Cerebellar nuclear complex (tissue), 1 donor: ENCODE measurements at places on chromosomes 5 and 9.

- DNase-seq, result no peak
Observed at GRCh38 chr9:84122572-84122971, 142.0 kb downstream of the RMI1 start.

DNA sequence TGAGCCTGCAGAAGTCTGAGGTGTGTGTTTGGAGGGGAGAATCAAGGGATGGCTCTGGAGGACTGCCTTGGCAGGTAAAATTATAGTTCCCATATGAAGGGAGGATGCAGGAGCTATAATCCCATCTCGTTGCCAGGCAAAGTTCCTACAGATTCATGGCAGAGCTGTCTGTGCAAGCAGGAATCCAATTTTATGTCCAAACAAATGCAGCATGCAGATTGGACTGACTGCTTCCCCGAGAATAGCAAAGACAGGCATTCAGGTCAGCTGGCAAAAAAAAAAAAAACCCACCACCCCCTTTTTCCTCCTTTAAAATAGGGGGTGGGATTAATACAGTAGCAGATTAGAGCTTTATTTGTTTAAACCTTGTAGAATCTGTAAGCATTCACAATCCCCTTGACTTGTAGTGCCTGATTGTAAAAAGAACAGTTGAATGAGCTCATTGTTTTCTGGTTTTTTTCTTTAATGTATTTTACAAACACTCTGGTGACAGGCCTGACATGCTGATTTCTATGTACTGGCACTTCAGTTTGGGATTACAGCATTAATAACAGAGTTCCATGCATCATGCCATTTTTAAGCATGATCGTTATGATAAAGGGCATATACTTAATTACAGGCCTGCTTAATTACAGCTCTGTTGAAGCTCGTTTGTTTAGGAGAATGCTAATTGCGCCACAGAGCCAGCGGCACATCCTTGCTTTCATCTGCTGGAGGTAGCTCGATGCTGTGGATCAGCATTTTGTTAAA, 141.4 kb upstream of the LMX1B start:
- no peak for DNase-seq

- no peak for DNase-seq
Observed at GRCh38 chr5:4542145-4542778, 597.9 kb upstream of the ADAMTS16 start.

GRCh38 chr5:21681911-21682310, 1171.2 kb downstream of the CDH12 start:
- DNase-seq, result no peak

DNA sequence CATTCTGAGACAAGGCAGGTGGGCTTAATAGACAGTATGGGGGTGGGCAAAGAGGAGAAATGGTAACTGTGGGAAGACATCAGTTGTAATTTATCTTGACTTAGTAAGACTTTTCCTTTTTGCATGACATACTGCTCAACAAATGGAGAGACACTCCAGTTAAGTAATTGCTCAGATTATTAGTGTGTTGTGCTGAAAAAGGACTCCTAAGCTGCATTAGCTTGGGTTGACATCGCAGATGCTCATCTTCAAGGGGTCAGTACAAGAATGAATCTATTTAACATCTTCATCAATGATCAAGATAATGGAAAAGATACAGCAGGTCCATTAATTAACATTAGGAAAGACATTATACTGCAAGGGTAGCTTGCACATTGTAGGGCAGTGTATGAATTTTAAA, 181.1 kb upstream of the ELAVL2 start:
- no peak for DNase-seq

GRCh38 chr5:160930406-160930805, 78.4 kb upstream of the ATP10B start:
- no peak for DNase-seq

- no peak for DNase-seq
Observed at GRCh38 chr5:147084702-147085101, 150.1 kb upstream of the STK32A start.

GRCh38 chr9:36298566-36298965, 40.3 kb upstream of the GNE start:
- no peak for DNase-seq

DNA sequence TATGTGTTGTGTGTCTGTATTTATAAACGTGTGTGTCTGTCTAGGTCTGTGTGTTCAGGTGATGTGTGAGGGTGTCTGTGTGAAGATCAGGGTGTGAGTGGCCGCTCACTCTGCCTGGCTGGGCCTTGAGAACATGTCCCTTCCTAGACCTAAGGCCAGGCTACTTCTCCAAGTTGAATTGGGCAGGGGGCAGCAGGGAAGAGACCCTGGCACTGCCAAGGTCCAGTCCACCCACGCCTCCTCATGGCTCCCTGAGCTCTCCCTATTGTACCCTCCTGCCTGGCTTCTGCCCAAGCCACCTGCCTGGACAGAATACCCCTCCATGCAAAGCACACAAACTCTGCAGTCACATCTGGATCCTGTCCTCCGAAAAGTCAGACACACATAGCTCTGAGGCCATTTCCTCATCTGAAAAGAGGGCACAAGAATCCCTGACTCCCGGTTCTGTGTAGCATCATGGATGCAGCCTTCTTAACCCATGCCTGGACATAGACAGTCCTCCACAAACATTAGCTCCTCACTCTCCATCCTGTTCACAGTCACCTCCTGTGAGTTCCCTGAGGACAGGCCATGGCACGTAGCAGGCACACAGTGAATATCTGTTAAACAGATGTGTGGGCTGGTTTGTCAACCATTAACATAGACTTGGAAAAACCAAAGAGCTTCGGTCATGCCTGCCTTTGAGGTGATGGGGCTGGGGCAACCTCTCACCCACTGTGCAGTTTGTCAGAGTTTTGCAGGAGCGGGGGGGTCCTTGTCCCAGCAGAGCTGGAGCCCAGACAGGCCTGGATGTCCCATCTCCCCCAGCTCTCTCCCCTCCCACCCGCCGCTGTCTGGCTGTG, 167.8 kb upstream of the MVB12B start:
- no peak for DNase-seq

DNA sequence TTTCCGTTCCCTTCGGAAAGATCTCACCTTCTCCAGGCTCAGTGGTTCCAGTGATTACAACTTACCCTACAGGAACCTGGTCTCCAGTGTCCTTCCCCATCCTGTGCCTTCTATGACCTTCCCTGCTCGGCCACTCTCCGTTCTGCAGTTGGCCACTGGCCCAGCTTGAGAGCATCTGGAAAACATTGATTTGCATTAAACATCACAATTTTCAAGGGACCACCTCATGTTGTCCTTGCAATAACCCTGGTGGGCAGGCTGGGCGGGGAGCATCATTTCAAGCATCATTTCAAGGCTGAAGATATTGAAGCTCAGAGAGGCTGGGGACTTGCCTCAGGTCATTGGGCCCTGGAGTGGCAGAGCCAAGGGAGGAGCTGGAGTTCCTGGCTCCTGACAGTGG, 177.4 kb downstream of the SEC61B start:
- no peak for DNase-seq

DNA sequence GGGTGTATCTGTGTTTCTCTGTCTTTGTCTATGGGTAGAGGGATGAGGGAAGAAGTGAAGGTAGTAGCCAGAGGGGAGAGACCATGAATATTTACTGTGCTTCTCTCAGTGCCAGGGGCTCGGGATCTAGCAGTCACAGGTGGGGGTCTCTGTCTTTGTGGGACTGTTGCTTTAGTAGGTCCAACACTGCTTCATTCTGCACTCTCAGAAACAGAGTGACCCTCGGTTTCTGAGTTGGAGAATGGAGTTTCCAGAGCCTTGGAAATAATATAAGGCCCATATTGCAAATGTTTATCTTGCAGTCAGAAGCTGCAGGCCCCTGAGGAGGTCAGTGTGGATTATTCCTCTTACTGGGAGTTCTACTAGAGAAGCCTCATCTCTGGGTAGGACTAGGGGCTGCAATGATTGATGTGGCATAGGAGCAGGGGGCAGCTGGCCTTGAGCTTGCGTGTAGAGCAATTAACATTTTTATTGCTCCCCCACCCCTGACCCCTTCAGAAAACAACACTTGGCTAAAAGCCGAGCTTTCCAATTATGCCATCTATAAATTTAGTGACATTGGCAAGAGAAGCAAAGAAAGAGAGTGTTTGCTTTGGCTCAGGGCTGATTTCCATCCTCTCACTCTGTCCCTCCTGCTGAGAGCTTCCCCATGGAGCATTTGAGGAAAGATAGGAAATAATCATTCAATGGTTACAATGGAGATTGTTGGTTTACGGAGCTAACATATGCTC, 55.0 kb upstream of the TRPC7 start:
- DNase-seq, result no peak

DNA sequence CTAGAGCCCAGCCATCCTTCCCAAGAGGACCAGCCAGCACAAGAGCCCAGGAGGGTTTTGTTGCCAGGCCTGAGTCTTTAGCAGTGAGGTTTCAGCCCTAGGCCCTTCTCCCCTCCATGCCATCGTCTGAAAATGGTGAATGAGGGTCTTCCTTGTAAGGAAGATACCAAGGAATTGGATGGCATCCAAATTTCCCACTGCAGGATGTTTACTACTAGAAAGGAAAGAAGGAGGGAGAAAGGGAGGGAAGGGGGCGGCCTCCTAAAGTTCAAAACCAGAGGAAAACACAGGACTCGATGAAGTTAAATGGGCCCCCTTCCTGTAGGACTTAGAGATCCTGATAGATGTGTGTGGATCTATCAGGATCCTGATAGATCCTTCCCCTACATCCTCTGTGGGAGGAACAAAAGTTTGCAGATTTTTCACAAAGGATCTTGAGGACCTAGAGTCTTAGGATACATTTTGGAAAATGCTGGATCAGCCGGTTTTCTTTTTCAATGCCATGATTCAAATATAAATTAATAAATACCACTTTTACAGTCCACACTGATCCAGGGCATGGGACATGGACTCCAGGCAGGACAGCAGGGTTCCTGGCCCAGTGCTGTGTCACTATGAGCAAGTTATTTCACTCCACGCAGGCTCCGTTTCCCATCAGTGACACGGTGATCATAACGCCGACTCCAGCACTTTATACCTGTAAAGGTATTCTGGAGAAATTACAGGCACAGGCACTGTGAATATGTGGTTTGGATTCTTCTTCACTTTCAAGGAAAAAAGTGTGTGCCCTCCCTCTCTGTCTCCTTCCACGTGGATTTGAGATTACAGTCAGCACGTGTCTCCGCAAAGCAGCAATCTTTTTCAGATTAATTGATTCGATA, 40.9 kb downstream of the C5orf15 start:
- no peak for DNase-seq

DNA sequence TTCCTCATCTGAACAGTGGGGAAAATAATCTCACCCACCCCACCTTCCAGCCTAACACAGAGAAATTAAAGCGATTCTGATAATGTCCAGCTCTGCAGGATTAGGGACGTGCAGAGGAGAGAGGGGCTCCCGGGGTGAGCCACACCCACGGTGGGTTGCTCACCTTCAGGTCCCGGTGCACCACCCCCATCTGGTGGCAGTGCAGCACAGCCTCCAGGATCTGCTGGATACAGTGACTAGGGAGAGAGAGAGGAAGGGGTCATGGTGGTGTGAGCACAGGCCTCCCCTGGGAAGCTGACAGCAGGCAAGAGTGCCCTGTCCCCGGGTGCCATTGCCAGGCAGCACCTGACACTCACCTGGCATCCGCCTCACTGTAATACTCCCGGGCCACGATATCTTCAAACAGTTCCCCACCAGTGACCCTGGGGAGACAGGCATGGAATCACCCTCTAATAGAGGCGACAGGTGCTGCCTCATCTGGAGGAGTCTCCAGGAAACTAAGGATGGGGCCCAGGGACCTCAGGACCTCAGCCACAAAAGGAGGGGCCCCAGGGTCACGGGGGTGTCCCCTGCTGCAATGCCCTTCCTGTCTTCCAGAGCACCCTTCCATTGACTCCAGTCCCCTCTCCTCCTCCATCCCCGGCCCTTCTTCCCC, 33.0 kb downstream of the CAMK2A start:
- no peak for DNase-seq

DNA sequence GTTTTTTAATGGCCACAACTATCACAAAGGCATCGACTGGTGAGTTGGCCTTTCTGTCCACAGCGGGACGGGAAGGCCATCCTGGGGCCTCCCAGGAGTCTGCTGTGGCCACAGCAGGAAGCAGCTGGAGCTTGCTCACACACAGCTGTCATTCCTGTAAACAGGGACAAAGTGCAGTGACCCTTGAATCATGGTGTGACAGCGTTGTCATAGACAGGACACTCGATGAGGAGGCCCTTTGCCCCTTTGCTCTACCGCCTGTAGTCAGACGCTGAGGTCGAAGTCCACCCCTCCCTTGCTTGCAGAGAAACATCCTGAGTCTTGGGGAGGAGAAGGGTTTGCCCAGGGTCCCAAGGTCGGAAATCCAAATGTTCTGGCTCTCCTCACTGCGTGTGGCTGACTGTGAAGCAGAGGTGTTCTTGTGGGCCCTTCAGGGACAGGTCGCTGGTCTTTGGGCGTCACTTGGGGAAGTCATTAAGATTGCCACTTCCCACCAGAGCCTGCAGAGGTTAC, 35.1 kb downstream of the NDST1 start:
- DNase-seq, result no peak

DNA sequence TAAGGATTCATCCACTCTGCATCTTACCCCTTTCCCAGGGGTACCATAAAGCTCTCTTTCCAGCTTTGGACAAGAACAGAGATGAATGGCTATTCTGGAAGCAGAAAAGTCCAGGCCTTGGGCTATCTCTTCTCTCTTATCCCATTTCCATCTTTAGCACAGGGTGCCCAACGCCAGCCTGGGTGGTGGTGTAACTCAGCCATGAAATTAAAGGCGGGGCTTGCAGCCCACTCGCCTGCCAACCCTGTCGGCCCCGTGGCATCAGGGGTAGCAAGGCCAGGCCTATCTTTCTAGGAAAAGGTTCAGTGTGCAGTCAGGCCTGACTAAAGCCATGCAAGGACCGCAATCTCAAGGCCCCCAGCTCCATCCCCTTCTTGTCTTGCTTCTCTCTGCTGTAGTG, 78.7 kb downstream of the FGF18 start:
- DNase-seq, result no peak

DNA sequence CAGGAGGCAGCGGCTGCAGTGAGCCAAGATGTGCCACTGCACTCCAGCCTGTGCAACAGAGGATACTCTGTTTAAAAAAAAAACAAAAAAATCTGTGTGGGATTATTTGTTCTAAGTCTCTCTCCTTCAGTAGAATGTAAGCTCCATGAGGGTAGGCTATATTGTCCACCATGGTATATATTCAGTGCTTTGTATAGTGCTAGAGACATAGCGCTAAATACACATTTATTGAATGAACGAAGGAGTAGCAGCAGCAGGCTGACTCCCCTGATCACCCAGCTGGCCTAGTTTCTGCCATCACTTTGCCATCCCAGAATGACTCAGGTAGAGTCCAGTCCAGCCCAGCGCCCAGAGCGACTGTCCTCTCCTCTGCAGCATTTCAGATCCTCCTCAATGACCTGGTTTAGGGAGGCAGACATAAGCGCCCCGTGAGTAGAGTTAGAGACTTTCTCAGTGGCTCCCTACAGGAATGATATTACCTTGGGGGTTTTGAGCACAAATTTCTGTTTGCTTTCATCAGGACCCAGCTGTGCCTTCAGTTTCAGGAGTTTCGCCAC, 716 bp downstream of the HARS1 start:
- DNase-seq, result no peak
